GM23338 (cell line): ENCODE measurements at places on chromosomes 4 and X.
A peak's percentile ranks its signal among the peaks of the same experiment; 100 is the strongest.

- H3K27me3 ChIP-seq = no peaks in the 10 kb centered on the region
- no peaks in the 10 kb centered on the region for H3K36me3 ChIP-seq
- peaks cover 26% of the 10 kb centered on the region for H3K4me1 ChIP-seq
- no peak overlapping the region; the same call in 1 of the 2 replicates for H3K27ac ChIP-seq
Observed at GRCh38 chr4:40661803-40662202, 32.1 kb upstream of the RBM47 start.

DNA sequence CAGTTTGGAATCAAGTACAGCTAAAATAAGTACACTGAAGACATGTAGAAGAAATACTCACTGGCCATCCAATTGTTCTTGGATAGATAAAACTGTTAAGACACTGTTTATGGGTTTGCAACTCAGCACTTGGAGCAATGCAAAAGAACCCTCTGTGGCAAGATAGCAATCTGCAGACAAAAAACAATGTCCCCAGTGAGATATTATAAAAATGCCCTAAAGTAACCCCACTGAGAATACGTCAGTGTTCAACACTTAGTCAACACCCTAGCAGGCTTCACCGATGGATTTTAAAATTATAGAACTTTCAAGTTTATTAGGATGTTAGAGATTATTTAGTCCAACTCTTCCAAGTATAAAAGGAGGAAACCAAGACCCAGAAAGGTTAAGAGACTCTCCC lies 47.5 kb upstream of the NDP start:
- no peak overlapping the region for H3K27ac ChIP-seq
- H3K4me3 ChIP-seq = no peak overlapping the region
- no peaks in the 10 kb centered on the region for H3K4me1 ChIP-seq
- no peaks in the 10 kb centered on the region for H3K27me3 ChIP-seq

- DNase-seq = no peak
- no peaks in the 10 kb centered on the region for H3K27me3 ChIP-seq
- H3K36me3 ChIP-seq = no peaks in the 10 kb centered on the region
- no peaks in the 10 kb centered on the region for H3K4me1 ChIP-seq
Observed at GRCh38 chr4:80103629-80104028, 30.6 kb upstream of the ANTXR2 start.

DNA sequence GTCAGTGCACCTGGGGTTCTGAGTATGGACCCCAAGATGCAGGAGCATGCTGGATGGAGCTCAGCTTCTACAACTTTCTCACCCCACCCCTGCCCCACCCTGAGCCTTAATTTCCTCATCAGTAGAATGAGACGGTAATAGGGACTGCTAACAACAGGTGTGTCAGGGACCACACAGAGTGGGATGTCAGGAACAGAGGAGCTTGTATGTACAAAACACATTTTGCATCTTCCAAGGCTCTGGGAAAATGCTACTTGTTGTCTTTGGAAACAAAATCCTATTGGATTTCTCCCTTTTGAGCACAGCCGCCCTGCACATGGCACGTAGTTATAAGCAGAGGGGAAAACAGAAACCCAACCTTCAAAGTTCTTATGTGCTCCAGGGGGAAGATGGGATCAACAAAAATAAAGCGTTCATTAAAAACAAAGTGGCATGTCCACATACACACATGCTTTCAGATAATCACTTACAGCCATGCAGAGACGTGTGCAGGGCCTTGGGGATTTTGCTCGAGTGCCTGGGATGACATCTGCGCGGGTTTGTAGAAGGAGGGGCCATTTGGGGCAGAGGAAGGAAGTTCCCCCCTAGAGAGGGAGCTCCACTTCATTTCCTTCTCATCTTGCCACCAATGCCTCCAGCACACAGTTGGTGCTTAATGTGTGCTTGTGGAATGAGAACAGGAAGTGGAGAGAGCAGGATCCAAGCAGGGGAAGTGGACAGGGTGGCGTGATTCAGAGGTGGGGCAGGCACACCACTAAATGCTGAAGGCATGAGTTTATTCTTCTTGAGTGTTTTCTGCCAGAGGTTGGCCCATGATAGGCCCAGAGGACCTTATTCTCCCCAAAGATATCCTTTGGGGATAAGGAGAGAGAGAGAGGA lies 138.9 kb downstream of the SMIM20 start:
- no peak overlapping the region for H3K4me3 ChIP-seq
- no peaks in the 10 kb centered on the region for H3K36me3 ChIP-seq
- no peak overlapping the region for H3K27ac ChIP-seq
- peaks cover 5% of the 10 kb centered on the region for H3K4me1 ChIP-seq
- no peak for DNase-seq

GRCh38 chr4:8575457-8575856 lies 4.7 kb upstream of the GPR78 start:
- H3K27ac ChIP-seq = no peak overlapping the region
- DNase-seq = no peak
- no peaks in the 10 kb centered on the region for H3K36me3 ChIP-seq
- H3K4me3 ChIP-seq = no peak overlapping the region
- H3K27me3 ChIP-seq = no peaks in the 10 kb centered on the region

- H3K4me1 ChIP-seq = no peaks in the 10 kb centered on the region
- no peak overlapping the region for H3K4me3 ChIP-seq
- DNase-seq = no peak
- no peaks in the 10 kb centered on the region for H3K36me3 ChIP-seq
- no peak overlapping the region for H3K27ac ChIP-seq
- no peaks in the 10 kb centered on the region for H3K27me3 ChIP-seq
Observed at GRCh38 chr4:33518856-33519255, 2725.5 kb downstream of the ARAP2 start.

DNA sequence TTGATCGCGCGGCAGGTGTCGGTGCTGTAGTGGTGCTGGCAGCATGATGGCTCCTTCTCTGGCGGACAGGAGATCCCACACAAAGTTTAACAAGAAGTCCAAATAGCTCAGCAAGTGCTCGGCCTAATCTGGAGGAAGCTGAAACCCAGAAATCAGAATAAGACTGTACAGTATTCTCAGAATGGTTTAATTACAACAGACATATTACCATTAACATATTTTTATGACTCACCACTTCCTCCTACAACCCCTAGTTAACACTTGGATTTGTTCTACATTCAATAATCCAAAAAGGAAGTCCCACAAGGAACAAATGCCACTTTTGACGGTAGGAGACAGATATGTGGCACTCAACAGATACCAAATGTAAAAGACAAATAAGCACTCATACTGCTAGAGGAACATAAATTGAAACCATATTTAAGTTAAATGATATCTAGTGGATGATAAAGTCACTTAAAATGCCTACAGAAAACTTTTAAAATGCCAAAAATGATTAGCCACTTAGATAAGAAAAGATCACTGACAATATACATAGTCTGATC lies 91.2 kb downstream of the HUWE1 start:
- no peak overlapping the region for H3K27ac ChIP-seq
- no peak for DNase-seq
- no peak overlapping the region for H3K4me3 ChIP-seq
- H3K36me3 ChIP-seq = peaks cover 61% of the 10 kb centered on the region
- no peaks in the 10 kb centered on the region for H3K4me1 ChIP-seq

GRCh38 chr4:186826846-186827533 lies 103.3 kb upstream of the FAT1 start:
- no peak for DNase-seq
- no peak overlapping the region for H3K27ac ChIP-seq
- no peaks in the 10 kb centered on the region for H3K27me3 ChIP-seq
- H3K4me1 ChIP-seq = no peaks in the 10 kb centered on the region
- H3K4me3 ChIP-seq = no peak overlapping the region

DNA sequence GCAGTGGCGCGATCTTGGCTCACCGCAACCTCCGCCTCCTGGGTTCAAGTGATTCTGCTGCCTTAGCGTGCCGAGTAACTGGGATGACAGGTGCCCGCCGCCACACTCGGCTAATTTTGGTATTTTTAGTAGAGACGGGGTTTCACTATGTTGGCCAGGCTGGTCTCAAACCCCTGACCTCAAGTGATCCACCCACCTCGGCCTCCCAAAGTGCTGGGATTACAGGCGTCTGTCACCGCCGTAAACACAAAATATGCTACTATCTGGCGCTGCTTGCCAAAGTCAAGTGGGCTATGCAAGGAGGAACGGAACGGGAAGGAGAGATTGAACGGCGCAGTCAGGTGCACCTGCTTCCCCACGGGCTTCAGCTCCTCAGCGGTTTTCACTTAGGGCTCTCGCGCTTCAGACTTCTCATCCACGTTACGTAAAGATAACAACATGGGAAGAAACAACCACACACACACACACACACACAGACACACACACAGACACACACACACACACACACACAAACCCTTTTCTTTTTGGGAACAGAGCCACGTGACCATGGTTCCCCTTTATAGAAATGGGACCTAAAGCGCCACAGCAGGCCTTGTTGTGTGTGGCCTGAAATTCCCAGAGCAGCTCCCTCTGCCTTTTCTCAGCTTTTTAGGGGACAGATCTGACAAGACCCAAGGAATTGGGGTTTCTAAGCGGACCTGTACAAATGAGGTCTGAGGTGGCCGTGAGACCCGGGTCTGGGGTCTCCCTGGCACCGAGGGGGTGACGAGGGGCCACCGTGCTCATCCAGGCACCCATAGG lies 1.5 kb downstream of the P2RY8 start:
- no peak overlapping the region for H3K27ac ChIP-seq
- no peak for DNase-seq
- H3K36me3 ChIP-seq = no peaks in the 10 kb centered on the region
- H3K4me1 ChIP-seq = no peaks in the 10 kb centered on the region

DNA sequence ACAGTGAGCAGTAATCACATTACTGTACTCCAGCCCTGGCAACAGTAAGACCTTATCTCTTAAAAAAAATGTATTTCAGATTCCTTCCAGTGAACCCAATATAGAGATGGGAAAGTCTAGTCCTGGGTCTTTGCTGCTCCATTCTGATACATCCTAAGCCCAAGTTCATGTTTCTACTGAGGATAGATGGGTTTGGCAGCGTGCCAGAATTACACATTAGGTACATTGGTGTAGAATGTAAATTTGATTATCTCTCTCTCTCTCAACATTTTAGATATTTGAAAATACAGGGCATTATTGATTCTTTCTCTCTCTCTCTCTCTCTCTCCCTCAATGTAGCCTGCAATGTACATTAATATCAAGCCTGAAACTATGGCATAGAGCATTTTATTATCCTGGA lies 43.5 kb upstream of the ZNF330 start:
- H3K4me3 ChIP-seq = no peak overlapping the region
- H3K36me3 ChIP-seq = no peaks in the 10 kb centered on the region
- H3K27ac ChIP-seq = no peak overlapping the region
- no peaks in the 10 kb centered on the region for H3K27me3 ChIP-seq

DNA sequence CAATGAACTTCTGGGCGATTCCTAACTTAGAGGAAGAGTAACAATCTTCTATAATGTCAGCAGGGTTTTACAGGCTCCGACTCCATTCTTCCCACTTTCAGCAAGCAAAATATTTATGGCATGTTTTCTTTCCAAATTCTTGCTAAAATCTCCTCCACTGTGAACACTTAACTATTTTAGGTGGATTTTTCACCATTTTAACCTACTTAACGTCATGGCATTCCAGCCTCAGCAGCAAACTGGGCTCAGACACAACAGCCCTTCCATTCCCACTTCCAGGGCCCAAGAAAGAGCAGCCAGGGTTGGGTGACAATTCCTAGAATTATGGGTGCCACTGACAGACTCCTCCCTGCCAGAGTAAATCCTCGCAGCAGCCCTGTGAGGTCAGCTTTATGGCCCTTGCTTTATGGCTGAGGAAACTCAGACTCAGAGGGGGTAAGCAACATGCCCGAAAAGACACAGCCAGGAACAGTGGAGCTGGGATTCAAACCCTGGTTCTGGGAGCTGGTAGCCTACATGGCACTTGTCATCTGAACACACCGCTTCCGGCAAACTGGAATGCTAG lies 112.8 kb upstream of the MAP3K15 start:
- peaks cover 6% of the 10 kb centered on the region; the same call in 1 of the 2 replicates for H3K4me1 ChIP-seq
- H3K4me3 ChIP-seq = no peak overlapping the region
- no peaks in the 10 kb centered on the region for H3K27me3 ChIP-seq
- H3K36me3 ChIP-seq = no peaks in the 10 kb centered on the region

- no peak overlapping the region for H3K27ac ChIP-seq
- DNase-seq = no peak
- H3K4me1 ChIP-seq = no peaks in the 10 kb centered on the region
- H3K36me3 ChIP-seq = no peaks in the 10 kb centered on the region
- no peak overlapping the region for H3K4me3 ChIP-seq
Observed at GRCh38 chrX:107619885-107620322, 8.4 kb upstream of the PRPS1 start.

DNA sequence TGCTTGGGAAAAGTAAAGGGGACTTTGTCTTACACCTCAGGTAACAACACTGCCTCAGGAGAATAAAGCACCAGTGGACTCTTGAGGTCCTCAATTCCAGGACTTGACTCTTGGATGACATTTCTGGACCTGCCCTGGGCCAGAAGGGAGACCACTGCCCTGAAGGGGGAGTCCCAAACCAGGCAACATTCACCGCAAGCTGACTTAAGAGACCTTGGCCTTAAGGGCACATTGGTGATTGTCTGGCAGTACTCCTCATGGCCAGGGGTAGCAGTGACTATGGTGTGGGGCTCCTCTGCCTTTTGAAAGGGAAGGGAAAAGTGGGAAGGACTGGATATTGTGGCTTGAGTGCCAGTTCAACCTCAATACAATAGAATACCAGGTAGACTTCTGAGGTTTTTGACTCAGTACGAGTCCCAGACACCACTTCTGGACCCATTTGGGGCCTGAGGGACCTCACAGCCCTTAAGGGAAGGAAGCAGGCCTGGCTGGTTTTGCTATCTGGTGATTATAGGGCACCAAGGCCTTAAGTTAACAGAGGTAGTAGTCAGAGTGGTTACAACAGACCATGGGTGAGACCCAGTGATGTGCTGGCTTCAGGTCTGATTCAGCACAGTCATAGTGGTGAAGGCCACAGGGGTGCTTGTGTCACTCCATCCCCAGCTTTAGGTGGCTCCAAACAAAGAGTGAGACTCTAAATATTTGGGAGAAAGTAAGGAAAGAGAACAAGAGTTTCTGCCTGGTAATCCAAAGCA lies 121.2 kb upstream of the TET2 start:
- no peak overlapping the region for H3K4me3 ChIP-seq
- H3K4me1 ChIP-seq = no peaks in the 10 kb centered on the region
- H3K27ac ChIP-seq = no peak overlapping the region
- DNase-seq = peak; percentile 36
- no peaks in the 10 kb centered on the region for H3K27me3 ChIP-seq

- no peak overlapping the region for H3K27ac ChIP-seq
- H3K36me3 ChIP-seq = no peaks in the 10 kb centered on the region
- H3K4me1 ChIP-seq = no peaks in the 10 kb centered on the region
- no peak overlapping the region for H3K4me3 ChIP-seq
- no peak for DNase-seq
Observed at GRCh38 chr4:73967866-73968265, 14.0 kb downstream of the PF4 start.
